ENCODE measurements at places on chromosomes 11 and 22. TPM values are rescaled to one million over a fixed set of nuclear protein-coding genes. Genes with fewer than 3 reads are reported as not detected.

The FGF3 gene
- total RNA-seq: not detected

The AAMDC gene
- 52.3 TPM for total RNA-seq

The EXPH5 gene
- under 0.01 TPM for total RNA-seq

The NFAM1 gene
- not detected for total RNA-seq

The MPZL3 gene
- 20.1 TPM for total RNA-seq

The E2F8 gene
- 2.6 TPM for total RNA-seq

The DKK3 gene
- 223 TPM for total RNA-seq
